ENCODE measurements at places on chromosomes 6 and 20.

DNA sequence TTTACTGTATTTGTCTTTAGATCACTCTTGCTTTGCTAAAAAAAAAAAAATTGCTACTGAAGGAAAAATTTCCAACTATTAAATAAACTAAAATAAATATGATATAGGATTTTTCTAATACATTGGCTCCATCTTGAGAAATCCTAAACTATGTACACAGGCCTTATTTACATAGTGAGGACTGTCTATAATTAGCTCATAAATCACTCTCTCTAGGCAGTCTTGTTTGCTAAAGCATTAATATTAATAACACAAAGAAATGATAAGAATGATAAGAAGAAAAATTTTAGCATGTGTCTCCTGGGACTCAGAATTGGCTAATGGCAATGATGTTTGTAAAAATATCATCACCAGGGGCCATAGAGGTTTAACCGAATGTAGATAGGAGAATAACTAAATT lies 13.3 kb upstream of the CRYBG1 start:
- no peak for DNase-seq

DNA sequence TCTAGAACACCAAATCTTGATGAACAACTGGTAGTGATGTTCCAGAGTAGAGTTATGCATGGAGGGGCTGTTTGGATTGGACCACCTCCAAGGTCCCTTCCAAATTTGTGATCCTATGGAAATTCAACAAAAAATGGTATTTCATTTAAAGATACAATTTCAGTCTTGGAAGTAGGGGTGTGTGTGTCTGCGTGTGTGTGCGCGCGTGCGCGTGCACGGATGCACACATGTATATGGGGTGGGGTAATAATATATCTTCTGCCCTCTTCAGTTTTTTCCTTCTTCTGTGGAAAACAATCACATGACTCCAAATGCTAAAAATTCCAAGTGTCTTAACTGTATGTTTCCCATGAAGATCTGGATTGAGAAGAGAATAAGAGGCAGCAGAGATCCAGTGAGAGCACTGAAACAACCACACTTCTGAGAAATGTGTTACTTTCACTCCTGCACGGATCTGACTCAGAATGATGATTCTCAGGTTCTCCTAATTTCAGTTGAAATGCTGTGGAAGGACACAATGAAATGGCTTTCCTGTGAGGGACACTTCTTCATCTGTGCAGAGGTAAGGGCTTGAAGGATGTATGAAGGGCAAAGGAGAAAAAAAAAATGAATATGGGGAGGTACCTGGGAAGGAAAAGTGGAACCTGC lies 10.6 kb upstream of the IL17F start:
- no peak for DNase-seq

DNA sequence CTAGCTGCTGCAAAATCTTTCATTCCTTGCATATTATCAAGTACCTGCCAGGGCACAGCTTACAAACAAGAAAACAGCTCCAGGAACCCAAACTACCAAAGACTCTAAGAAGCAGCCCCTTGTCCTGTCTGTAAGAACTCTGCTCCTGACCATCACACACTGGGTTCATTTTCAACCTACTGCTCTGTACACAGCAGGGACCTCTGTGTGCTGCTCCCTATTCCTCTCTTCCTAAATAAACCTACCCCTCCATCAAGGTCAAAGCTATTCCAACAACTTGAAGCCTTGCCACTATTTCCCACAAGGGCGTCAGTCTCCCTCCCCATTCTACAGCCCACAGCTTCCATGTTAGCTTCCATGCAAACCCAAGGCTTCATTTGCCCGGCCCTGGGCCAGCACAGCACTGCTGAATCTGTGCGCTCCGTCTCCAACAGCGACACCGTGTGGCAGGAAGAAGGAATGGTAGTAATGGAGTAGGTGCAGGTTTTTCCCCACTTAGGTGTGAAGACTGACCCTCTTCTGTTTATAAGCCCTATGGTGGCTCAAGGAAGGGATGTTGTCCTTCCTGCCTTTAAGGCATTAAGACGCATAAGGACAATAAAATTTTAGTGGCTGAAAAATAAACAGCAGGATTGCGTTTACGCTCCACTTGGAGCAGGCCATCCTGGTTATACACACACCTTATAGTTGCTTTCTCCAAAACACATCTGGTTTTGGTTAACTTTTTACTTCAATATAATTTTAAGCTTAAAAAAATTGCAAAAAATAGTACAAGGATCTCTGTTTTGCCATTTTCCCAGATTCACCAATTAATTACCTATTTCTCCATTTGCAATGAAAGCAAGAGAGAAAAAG lies 115.2 kb upstream of the NXT1 start:
- DNase-seq: peak; percentile 80

- DNase-seq: no peak
Observed at GRCh38 chr20:23085436-23086055, 578 bp downstream of the CD93 start.

DNA sequence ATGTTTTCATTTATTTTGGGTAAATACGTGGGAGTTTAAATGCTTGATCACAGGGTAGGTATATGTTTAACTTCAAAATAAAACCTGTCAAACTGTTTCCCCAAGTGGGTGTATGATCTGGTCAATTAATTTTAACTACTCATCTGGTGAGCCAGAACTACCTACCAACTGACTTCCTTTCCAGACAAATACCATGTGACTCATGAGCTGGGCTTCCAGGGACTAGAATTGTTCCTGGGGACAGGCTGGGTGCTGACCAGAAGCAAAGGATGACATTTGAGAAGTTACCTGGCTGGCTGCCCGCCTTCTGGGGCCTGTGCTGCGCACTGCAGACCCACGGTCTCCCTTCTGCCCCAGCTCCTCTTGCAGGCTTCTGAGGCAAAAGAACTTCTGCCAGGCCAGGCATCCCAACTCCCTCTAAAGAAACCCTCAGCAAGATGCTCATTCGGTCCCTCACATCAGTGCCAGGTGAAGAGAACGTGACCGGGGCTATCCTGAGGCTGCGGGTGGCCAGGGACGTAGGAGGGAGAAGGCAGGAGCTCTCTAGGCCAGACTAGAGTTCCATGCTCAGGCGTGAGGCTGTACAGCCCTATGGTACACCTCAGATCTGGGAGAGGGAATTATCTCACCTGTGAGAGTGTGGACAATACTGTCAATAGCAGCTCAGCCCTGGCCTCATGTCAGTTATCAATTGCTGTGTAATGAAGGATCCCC lies 103.6 kb downstream of the JPH2 start:
- peak; percentile 39 for DNase-seq

DNA sequence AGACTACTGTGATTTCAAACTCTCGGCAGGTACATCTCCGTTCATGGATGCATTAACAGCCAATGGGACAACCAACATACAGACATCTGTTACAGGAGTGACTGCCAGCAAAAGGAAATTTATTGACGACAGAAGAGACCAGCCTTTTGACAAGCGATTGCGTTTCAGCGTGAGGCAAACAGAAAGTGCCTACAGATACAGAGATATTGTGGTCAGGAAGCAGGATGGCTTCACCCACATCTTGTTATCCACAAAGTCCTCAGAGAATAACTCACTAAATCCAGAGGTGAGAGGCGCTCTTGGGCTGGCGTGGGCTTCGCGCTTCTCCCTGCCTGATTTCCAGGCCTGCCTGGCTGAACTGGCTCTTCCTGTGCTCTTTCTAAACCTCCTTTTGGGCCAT lies 68.4 kb downstream of the RPP40 start:
- no peak for DNase-seq

- DNase-seq: no peak
Observed at GRCh38 chr6:119333707-119334295, 15.8 kb downstream of the MAN1A1 start.

- peak; percentile 45 for DNase-seq
Observed at GRCh38 chr20:17505636-17506517, 25.3 kb downstream of the BFSP1 start.

DNA sequence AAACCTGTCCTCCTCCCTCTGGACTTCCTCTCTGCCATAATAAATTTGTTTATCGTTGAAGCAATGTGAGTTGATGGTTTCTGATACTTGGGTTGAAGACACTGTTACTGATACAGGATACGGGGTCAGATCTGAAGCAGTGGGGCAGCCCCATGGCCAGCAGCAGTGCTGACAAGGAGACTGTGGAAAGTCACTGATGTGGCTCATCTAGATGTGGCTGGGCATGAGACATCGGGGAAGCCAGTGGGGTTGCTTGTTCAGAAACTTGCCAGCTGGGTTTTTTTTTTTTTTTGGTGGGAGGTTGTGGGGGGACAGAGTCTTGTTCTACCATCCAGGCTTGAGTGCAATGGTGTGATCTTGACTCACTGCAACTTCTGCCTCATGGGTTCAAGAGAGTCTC lies 2.6 kb upstream of the BPI start:
- no peak for DNase-seq

DNA sequence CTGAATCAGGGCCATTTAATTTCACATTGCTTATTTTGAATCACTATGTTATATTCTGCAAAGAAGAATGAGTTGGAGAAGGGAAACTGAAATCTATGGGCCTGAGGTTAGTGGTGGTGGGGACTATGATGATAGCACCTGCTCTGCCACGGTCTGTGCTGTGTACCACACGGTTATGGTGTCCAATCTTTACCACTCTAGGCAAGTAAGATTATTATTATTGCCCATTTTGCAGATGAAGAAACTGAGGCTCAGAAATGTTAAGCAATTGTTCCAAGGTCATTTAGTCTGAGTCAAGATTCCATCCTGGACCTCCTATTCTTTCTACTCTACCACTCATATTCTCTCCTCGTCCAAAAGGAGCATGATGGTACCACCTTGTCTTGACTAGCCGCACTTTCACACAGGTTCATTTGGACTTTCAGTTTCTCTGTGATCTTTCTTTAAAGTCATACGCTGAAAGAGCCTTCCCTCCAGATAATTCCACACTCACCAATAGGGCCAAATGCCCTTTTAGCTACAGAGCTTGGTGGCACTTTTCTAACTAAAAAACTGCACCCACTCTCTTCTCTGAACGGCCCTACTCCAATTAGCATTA lies 56.2 kb downstream of the GFOD1 start:
- no peak for DNase-seq

- DNase-seq: peak; percentile 51
Observed at GRCh38 chr6:28218312-28219248, 6.5 kb upstream of the ZSCAN9 start.

DNA sequence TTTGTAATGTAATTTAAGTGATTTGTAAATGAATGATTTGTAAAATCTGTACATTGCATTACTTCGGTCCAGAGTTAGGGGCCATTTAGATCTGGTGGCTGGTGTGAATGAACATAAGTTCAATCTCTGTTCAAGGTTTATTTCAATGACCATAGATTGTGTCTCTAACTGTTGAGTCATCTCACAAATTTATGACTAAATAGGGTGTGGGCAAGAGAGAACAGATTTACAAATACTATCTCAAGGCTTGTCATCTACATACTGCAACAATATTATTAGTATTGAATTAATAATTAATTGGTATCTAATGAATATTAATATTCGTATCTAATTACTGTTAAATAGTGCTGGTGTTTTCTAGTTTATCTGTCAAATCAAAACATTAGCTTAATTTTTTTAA lies 115.3 kb upstream of the EDN1 start:
- peak; percentile 22 for DNase-seq

GRCh38 chr6:108618623-108619152 lies 58.0 kb downstream of the FOXO3 start:
- no peak for DNase-seq

DNA sequence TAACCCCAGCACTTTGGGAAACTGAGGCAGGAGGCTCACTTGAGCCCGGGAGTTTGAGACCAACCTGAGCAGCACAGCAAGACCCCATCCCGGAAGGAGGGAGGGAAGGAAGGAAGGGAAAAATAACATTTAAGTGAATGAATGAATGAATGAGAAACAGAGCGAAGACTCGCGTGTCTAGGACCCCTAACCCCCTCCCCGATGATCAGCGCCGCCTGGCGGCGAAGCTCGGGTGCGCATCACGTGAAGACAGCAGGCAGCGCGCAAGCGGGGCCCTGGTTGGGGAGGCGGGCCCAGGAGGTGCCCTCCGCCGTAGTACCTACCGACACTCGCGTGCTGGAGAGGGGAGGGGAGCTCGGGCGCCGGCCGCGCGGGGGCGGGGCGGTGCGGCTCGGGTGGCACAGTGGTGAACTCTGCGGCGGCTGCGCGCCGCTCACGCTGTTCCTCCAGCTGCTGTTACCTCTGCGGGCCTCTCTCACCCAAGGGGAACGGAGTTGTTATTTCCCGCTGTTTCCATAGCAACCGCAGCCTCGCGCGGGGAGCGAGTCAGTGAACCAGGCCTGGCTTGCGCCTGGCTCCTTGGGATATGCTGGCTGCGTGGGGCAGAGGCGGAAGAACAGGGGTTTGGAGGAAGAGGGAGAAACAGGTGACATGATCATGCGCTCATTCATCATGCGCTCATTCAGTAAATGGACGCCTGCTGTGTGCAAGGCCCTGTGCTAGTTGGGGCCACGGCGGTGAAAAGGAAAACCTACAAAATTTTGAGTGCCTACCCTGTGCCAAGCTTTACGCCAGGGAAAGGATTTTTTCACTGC lies 2.0 kb upstream of the DCDC2 start:
- peak; percentile 46 for DNase-seq

- DNase-seq: no peak
Observed at GRCh38 chr6:4660377-4661321, 115.6 kb upstream of the CDYL start.

GRCh38 chr6:107704347-107705013 lies 119.6 kb downstream of the SCML4 start:
- peak; percentile 80 for DNase-seq

- DNase-seq: no peak
Observed at GRCh38 chr6:168457653-168457934, 16.6 kb downstream of the SMOC2 start.

DNA sequence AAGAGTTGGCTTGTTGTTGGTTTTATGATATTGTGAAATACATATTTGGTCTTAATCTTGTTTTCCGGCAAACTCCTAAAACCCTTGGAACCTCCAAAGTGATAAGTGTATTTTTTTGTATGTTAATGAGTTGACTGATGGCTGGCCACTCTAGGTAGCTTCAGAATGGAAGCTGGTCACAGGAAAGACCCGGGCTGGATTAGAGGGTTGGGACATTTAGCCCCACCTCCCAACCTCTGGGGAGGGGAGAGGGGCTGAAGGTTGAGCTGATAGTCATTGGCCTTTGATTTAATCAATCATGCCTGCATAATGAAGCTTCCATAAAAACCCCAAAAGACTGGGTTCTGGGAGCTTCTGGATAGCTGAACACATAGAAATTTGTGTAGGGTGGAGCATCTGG lies 42.7 kb downstream of the SASH1 start:
- DNase-seq: no peak

- no peak for DNase-seq
Observed at GRCh38 chr6:45437439-45437815, 59.7 kb upstream of the SUPT3H start.

DNA sequence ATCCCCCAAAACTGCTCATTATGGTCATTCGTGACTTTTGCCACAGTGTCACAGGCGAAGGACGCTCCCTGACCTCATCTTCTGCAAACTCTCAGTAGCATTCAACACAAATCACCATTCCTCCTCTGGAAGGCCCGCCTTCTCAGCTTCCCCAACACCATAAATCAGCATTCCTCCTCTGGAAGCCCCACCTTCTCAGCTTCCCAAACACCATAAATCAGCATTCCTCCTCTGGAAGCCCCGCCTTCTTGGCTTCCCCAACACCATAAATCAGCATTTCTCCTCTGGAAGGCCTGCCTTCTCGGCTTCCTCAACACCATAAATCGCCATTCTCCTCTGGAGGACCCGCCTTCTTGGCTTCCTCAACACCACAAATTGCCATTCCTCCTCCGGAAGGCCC lies 288.0 kb upstream of the AGPAT4 start:
- DNase-seq: no peak
